ENCODE measurements at places on chromosomes 3 and 15.

GRCh38 chr3:23952646-23953045, 7.6 kb downstream of the NR1D2 start:
- DNase-seq = no peak

- DNase-seq = no peak
These were observed 8.3 kb downstream of the TF start for GRCh38 chr3:133754455-133754854.

DNA sequence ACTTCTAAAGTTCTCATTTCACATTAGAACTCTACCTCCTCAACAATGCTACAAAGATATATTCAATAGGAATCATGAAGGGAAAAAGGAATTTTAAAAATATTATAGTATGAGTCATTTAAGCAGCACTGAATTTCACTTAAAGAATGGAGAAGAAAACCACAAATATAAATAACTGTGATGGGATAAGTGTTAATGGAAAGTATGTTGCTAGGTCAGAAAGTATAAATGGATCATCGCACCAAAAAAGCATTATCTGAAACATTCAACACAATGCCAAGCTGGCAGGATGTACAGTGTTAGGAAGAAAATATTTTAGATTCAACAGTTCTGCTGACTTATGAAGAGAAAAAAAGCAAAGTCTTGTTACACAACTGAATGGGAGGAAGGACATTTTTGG, 101.4 kb downstream of the TFG start:
- no peak for DNase-seq

- peak; percentile 79 for DNase-seq
These were observed 403.4 kb upstream of the SUCLG2 start for GRCh38 chr3:68057637-68058320.

DNA sequence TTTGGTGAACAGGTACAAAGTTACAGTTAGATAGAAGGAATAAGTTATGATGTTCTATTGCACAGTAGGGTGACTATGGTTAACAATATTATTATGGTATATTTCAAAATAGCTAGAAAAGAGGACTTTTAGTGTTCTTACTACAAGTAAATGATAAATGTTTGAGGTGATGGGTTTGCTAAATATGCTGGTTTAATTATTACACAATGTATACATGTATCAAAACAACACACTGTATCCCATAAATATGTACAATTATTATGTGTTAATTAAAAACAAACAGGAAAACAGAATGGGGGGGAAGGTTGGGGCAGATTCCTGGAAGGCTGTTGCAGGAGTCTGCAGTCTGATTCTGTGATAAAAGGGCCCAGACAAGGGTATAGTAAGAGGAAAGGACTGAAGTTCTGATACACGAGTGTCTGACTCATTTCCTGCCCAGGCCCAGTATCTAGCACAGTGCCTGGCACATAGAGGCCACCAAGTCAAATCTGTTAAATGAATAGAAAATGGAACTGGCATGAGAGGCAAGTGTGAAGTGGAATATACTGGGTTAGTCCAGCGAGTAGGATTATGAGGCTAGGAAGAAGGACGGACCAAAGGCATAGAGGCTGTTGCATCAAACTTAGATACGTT, 7.2 kb upstream of the ENTPD3 start:
- no peak for DNase-seq

DNA sequence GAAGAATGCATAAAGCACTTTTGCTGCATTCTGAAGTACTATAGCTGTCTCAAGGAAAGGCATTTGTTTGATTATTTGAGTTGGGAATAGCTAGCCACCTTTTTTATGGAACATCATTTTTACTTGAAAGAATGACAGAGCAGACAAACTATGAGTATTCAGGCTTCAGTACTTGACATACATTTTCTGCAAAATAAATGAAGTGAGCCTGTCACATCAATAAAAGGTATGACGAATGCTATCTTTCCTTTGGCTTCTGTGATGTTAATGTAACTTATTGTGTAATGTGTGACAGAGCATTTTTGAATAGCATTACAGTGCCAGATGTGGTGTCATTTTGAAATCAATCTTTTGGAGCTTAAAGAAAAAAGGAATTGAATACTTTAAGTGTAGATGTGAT, 440.3 kb upstream of the ONECUT1 start:
- no peak for DNase-seq

- DNase-seq = peak; percentile 1
These were observed at the start of gene TMEM108 for GRCh38 chr3:133038089-133038730. Gene TMEM108, plus strand, starts transcription at chr3:133038391.

DNA sequence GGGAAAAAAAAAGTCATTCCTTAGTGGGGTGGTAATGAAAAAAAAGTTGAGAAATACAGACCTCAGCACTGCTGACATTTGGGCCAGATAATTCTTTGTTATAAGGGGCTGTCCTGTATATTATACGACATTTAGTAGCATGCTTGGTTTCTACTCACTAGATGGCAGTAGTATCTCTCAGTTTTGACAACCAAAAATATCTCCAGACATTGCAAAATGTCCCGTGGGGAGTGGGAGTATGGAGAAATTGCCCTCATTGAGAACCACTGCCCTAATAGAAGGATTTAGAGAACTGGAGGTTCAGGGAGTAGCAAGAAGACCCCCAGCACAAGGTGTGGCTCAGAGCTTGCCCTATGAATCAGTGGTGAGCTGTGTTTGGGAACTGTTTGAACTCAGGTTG, 28.6 kb upstream of the TEX264 start:
- DNase-seq = peak; percentile 33

- DNase-seq = no peak
These were observed 27.1 kb upstream of the OSBPL11 start for GRCh38 chr3:125622381-125622791.

GRCh38 chr3:123406598-123406997, 42.3 kb downstream of the ADCY5 start:
- no peak for DNase-seq

GRCh38 chr3:190056742-190057141, 64.0 kb downstream of the P3H2 start:
- DNase-seq = no peak

- DNase-seq = no peak
These were observed 111.1 kb downstream of the MAGI1 start for GRCh38 chr3:65927576-65927975.

DNA sequence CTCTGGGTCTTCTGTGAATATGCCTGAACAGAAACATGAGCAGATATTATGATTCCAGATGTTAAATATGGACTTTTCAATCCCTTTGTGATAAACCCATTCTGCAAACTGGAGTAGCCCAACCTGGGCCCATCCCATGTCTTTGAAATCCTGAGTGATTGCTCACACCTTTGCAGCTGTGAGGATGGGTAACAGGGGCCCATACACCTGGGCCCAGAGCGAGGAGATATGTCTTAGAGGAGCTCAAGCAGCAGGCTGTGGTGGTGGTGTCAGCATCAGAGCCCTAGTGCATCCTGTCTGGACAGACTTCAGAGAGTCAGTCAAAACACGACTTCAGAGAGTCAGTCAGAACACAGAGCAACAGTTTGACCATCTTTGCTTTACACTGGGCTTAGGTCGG, 64.9 kb upstream of the LIMD1 start:
- DNase-seq = no peak

DNA sequence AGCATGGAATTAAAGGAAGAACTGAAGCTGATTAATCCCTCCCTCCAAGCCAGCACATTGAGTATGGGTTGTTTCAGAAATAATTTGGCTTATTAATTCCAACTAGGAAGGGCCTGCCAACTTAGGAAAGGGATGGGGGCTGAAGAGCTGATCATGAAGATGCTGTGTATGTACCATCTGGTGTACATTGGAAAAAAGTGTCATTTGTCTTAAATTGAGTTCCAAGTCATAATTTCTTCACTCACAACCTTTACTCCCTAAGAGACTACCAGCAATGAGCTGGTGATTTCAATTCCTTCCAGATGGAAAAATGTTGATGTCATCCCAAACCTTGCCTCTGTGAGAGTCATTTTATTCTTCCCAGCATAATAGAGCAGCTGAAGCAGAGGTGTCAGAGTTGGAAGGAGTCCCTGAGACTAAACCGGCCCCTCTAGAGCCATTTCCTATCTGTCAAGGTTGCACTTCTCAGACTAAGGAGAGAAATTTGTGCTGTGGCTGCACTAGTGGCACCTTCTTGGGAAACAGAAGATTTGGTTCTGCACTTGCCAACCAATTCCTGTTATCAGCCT, 79.4 kb downstream of the GTPBP8 start:
- DNase-seq = no peak

DNA sequence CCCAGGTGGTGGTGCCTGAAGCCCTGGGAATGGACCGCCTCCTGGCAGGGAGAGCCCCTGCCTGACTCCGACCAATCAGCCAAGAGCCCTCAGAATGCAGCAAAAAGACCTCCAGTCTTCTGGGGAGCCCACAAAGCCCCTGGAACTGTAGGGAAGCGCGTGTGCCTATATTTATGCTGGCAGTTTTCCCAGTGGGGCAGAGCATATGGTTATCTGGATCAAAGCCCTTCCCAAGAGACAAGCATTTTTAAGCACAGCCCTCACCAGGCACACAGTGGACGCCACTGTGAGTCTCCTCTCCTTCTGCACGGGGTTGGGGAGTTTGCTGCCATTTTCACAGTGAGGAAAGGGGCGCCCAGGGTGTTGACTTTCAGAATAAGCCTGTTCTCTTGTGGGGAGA, 80.9 kb upstream of the RPL32 start:
- no peak for DNase-seq

DNA sequence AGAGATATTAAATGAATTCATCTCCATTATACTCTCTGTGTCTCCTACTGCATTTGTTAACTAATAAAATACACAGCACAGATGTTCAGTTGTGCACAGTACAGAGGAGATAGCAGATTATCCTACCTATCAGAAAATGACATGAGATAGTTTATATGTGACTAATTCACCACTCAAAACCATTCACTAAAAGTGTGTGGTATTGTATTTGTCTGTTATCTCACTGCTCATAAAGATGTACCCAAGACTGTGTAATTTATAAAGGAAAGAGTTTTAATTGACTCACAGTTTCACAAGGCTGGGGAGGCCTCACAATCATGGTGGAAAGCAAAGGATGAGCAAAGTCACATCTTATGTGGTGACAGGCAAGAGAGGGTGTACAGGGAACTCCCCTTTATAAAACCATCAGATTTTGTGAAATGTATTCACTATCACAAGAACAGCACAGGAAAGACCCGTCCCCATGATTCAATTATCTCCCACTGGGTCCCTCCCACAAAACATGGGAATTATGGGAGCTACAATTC, 936.3 kb downstream of the ROBO1 start:
- DNase-seq = no peak

DNA sequence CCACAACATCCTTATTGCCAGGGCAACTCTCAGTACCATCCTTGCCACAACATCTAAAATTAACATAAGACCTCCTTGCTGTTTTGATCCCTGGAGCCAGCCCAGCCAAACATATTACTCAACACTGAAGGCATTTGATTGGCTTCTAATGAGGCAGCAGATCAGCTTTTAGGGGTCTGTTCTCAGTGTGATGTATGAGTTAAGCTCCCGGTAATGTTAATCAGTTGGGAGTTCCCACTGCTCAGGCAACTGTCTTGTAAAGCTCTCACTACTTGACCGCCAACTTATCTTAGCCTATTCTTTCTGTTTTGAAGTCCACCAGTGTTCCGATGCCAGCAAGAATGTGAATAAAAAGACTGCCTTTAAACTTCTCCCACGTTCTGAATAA, 158.9 kb downstream of the FOXB1 start:
- no peak for DNase-seq

DNA sequence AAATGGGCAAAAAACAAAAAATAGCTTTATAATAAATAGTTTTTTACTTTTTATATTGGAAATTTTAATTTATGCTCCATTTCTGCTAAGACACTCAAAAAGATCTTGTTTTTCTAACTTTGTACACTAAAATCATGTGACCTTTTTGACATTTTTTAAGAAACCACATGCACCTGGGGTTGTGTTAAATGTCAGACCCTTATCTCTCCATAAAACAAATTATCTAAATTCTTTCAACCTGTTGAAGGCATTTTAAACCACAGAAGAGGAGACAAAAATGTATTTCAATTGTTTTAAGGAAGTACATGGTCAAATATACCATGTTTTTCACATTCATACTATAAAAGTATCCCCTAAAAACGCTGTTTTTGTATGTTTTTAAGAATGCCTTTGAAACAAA, 29.2 kb downstream of the IFT80 start:
- DNase-seq = peak; percentile 3

DNA sequence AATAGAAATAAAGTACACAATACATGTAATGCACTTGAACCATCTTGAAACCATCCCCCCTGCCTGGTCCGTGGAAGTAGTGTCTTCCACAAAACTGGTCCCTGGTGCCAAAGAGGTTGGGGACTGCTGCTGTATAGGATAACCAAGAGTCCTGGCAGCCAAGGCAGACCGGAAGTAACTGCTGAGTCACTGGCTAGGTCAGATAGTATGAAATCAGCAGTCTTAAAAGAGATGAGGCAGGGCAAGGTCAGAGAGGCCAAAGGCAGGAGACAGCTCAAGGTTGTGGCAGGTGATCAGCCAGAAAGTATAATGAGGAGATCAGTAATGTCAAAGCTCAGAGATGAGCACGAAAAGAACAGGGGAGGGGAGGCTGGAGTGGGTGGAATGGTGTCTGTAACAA, 60.2 kb downstream of the MAP3K13 start:
- no peak for DNase-seq

DNA sequence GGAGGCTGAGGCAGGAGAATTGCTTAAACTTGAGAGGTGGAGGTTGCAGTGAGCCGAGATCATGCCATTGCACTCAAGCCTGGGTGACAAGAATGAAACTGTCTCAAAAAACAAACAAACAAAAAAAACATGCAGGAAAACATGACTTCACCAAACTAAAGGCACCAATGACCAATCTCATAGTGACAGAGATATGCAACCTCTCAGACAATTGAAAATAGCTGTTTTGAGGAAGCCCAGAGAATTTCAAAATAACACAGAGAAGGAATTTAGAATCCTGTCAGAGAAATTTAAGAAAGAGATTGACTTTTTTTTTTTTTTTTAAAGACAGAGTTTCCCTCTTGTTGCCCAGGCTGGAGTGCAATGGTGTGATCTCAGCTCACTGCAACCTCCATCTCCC, 26.1 kb downstream of the NCBP2 start:
- DNase-seq = no peak

- no peak for DNase-seq
These were observed 1.1 kb upstream of the SPATA12 start for GRCh38 chr3:57059411-57059810.

DNA sequence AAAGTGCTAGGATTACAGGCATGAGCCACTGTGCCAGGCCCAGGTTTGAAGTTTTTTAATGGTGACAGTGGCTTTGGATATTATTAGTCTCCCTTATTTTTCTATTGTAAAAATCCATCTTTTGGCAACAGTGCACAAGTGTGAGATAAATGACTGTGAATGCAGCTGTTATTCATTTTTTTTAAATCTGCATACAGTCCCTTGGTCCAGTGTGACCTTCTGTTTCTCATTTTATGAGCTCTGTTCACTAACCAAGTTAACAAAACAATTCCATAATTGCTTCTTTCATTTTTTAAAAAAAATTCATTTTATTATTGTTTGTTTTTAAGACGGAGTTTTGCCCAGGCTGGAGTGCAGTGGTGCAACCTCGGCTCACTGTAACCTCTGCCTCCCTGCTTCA, 381.8 kb downstream of the NAALADL2 start:
- no peak for DNase-seq

- peak; percentile 38 for DNase-seq
These were observed 56.3 kb downstream of the CCR4 start for GRCh38 chr3:33007776-33008175.

Data from CD4-positive, alpha-beta T cell treated with Interleukin-12 subunit alpha and Interleukin-12 subunit beta, for 1 hour (primary cell).